Erythroblast (primary cell): ENCODE measurements at places on chromosomes 16 and 17.

DNA sequence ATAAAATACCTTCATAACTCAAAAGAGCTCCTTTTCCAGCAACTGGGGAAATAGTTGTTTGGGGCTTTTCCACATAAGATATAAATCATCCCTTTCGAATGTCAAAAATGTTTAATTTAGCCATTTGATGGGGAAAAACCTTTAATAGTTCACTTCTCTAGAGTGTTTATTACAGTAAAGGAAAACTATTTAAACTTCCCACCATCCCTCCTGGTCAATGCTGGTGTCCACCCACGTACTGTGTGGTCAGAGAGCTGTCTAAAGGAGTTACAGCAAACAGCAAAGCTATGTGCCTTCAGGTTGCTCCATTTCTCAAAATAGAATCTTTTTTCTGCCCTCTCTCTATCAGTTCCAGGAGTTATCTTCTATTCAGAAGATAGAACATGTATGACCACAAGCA is 33.5 kb downstream of the KANSL1 start:
- DNase-seq = no peak

- no peak for DNase-seq
These were observed 18.7 kb upstream of the RBFOX3 start for GRCh38 chr17:79629548-79630049.

- no peak for DNase-seq
These were observed 30.5 kb upstream of the NXPH3 start for GRCh38 chr17:49545007-49545660.

DNA sequence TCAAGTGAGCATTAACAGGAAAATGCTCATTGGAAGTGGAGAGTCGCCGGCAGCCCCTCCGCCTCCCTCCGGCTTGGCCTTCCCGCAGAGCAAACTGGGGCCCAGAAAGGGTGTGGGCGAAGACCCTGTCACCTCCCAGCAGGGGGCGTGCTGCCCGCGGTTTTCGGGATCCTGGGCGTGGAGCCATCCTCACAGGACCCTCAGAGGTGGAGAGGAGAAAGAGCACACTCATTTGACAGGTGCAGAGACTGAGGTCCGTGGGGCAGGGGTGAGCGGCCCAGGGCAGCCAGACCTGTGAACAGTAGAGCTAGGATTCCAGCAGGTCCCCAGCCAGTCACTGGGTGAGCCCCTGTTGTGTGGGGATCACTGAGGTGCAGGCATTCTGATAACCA is 1002.9 kb downstream of the KCNJ18 start:
- no peak for DNase-seq

GRCh38 chr16:79390481-79391051 is 210.0 kb downstream of the MAF start:
- DNase-seq = no peak

DNA sequence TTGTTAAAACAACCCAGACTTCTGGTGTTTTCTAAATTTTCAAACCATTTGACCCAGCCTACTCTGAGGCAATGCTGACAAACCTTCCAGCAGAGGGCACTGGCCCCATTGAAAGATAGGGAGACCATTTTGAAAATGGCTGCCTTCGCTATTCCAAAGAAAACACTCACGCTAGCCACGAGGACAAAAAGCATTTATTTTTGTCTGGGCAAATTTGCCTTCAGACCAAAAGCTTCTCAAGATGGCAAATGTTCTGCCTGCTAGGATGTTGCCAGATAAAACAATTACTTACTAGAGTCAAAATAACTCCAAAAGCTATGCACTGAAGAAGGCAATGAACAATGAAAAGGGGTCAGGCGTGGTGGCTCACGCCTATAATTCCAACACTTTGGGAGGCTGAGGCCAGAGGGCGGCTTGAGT is 296.7 kb upstream of the IRX5 start:
- DNase-seq = peak; percentile 2

GRCh38 chr16:75938818-75939217 is 212.5 kb upstream of the CPHXL start:
- DNase-seq = no peak

DNA sequence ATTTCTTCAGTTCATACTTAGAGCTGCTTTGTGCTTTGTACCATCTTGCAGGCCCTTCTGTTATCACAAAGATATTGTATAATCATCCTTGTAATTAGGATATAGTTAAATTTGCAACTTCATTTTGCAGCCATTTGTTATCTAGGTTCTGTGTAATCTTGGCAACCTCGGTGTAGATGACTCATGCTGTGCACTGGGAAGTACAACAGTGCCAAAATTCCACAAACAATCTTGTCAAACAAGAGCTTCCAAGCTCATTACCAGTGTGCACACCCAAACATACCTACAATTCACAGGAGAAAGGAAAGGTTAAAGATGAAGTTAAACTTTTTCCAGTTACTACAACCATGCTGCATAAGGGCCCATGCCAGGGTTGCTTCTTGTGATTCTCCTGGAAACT is 1231.8 kb downstream of the CDH11 start:
- no peak for DNase-seq

GRCh38 chr16:55613613-55614335 is 42.0 kb upstream of the SLC6A2 start:
- DNase-seq = no peak
